ENCODE measurements at places on chromosomes 3 and 15.

DNA sequence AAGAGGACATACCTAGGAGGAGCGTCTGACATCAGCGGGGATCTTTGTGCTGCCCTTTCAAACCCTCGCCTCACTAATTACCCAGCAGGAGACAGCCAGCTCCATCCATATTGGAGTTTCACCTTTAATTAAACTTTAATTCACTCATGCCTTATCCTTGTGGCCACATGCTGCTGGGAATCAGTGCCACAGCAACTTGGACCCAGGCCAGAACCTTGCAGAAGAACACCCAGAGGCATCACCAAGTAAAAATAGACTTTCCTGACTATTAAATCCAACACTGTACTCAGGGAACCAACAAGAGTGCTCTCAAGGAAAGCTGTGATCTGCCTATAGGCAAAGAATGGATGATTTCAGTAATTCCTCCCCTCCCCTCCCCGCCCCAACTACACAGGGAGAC, 23.9 kb downstream of the EIF1B start:
- no peak for DNase-seq

DNA sequence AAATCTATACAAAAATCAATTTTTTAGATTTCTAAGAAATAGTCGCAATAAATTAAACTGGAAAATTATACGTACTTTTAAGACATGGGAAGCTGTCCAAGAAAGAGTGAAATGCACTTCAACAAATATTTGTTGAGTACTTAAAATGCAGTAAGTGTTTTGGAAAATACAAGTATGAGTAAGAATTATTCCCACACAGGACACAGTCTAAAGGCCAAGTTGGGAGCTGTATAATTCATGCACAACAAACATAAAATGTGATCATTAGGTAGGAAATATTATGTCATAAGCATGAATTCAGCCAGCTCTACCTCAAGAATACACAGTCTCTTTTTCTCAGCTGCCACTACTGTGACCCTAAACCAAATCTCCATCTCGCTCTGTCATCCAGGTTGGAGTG, 267.6 kb downstream of the CNTN3 start:
- no peak for DNase-seq

- DNase-seq = no peak
These were observed 225.0 kb upstream of the ARHGEF26 start for GRCh38 chr3:153896197-153896596.

DNA sequence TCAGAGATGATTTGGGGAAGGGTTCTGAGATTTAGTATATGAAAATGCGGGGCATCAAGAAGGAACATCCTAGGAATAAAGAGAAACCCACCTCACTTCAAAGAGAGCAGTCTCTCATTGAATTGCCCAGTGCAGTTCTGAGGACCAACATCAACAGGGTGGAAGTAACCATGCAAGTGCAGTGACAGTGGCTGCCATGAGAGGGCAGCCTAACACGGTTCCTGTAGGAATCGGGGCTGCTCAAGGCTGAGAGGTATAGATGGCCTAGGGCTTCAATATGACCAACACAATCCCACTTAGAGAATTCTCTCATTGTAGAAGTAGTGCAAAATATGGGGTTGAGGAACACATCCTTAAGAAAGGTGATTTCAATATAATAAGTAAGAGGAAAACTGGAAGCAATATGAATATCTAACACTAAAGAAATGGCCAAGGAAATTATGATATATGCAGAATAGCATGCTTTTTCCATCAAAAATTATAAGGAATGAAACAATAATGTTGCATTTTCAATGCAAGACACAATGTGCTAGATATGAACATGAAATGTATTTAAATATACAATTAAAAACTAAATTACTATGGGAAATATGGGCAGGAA, 51.1 kb upstream of the ARRDC4 start:
- peak; percentile 79 for DNase-seq

DNA sequence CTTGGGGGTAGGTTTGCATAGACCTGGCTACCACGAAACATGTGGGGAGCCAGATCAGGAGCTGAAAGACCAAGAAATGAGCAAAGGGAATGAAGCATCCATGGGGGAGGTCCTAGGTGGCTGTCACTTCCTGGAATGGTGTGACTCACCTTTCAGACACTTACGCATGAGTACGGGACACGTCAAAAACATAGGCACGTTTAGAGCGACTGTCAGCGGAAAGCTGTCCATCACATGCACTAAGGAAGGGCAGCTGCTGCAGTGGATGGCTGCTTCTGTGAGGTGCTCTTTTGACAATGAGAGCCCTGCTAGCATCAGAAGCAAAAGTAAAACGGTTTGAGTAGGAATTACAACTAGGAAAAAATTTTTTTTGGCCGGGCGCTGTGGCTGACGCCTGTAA, 244.6 kb upstream of the CCDC54 start:
- no peak for DNase-seq

- DNase-seq = no peak
These were observed 771 bp downstream of the CALML4 start for GRCh38 chr15:68204361-68204760.

DNA sequence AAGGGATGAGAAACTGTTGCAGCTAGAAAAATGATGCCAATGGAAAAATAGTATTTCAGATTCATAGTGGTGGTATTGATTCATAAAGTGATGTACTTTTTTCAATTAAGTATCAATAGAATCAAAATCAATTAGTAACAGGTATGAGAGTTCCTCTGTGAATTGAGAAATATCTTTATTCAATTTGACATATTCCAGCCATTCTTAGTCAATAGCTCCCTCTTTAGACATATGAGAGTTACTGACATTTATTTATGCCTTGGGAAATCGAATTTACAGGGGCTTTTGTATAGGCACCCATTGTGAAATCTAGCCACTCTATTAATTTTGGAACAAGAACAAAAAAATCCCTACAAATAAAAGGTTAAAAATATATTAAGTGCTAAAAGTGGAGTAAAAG, 386.9 kb upstream of the CNTN3 start:
- no peak for DNase-seq

DNA sequence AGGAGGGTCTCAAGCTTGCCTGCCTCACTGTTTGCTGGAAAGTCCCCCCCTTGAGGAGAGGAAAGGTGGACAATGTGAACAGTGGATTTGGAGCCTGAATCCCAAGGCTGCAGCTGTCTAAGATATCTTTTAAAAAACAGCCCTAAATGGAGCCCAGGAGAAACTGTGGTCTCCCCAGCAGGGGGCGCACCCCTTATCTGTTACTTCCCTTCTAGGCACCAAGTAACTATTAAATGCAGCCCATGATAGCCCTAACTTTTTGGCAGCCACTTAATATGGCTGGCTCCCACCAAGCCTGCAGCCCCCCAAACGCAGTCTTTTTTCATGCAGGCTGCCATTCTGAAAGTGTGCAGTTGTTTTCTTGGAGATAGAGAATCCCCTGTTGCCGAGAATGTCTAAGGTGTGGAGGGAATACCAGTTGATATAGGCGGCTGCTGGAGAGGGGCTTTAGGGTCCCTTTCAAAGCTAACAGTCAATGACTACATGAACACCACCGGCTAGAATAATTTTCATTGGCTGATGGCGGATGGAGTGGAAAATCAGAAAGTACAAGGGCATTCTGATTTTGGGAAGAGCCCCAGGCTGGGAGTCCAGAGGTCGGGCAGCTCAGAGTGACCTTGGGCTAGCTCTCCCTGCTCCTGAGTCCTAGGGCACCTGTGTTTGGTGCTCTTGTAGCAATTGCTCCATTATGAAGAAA, 1.3 kb downstream of the RHCG start:
- DNase-seq = peak; percentile 40

GRCh38 chr3:152717252-152717651, 117.7 kb upstream of the P2RY1 start:
- no peak for DNase-seq

DNA sequence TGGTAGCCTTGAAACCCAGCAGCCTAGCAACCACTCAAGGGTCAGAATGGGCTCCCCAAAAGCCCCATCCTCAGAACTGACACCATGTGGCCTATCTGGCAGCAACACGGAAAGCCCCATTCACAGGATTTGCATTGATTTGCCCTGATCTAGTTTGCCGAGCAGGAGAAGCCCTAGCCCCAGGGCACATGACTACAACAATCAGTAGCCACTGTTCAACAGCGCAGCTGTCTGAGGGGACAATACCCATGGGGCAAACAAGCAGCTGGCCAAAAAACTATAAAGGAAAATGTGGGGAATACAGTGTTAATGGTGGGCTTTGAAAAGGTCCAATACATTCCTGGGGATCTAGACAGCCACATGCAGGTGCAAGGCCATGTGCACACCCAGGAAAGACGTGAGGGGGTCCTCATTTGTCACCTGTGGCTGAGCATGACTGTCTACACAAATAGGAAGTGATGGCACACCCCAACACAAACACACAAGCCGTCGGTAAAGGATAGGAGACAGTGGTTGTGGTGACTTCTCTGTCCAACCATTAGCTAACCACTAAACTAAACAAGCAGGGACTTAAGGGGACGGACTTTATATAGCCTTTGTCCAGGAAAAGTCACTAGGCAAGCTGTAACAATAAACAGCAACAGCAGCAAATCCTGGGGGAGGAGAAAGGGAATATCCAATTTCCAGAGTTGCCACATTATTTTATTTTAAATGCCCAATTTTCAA, 113.7 kb downstream of the LRIG1 start:
- no peak for DNase-seq

- DNase-seq = no peak
These were observed 85.6 kb downstream of the SEC22A start for GRCh38 chr3:123287051-123287961.

GRCh38 chr15:90286678-90287077, 21.2 kb downstream of the NGRN start:
- peak; percentile 30 for DNase-seq

- DNase-seq = no peak
These were observed 7.3 kb downstream of the VILL start for GRCh38 chr3:37997791-37998370.

DNA sequence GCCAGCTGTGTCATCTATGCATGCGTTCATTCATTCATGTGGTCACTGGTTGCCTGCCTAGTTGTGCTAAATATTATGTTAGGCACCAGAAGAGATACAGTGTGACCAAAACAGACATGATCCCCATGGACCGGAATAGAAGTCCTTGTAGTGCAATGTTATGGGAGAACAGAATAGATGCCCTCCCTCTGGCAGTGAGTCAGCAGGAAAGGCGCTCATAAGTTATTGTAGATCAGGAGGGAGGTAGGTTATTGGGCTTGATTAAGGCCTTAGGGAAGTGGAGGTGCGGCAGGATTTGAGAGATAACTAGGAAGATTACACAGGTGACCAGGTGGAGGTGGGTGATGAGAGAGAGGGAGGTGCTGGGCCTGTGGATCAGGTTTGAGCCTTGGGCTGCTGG, 5.2 kb downstream of the MCTP2 start:
- DNase-seq = no peak

GRCh38 chr3:189529889-189530471, 101.2 kb upstream of the TP63 start:
- DNase-seq = no peak
